Large intestine (tissue), 12 donors: ENCODE measurements at places on chromosomes 5 and 9.
A peak's percentile ranks its signal among the peaks of the same experiment; 100 is the strongest.

DNA sequence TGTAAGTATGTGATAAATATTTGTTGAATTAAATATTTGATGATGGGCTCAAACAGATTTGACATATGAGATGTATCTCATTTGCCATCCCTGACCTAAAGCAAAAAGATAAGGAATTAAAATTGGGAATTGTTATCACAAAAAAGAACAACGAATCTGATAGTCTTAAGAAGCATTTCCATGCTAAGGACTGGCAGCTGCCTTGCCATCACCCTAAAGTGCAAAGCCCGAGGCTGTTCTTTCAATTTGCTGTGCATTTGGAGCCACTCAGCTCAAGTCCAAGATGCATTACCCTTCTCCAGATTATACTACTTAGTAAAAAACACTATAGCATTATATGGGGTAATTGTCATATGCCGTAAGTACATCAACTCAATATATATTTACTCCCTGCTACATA, 618.3 kb upstream of the CLINT1 start:
- no peak for DNase-seq

DNA sequence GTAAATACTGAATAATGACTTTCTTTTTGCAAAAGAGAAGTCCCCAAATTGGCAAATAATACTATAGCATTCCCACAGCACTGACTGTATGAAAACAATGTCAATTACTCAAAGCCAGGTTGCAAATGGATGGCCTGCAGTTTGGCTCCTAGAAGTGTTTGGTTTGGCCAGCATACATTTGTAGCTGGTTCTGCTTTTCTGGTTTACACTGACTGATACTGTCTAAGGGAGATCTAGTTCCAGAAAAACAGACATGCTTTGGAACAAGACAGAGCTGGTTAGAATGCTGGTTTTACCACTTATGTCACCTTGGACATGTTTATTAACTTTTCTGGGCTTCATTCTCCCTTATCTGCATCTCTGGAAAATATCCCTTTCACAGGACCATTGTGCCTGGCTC, 81.5 kb upstream of the TRPM3 start:
- no peak for DNase-seq

GRCh38 chr5:122126756-122127321, 2.5 kb upstream of the ZNF474 start:
- no peak for DNase-seq

DNA sequence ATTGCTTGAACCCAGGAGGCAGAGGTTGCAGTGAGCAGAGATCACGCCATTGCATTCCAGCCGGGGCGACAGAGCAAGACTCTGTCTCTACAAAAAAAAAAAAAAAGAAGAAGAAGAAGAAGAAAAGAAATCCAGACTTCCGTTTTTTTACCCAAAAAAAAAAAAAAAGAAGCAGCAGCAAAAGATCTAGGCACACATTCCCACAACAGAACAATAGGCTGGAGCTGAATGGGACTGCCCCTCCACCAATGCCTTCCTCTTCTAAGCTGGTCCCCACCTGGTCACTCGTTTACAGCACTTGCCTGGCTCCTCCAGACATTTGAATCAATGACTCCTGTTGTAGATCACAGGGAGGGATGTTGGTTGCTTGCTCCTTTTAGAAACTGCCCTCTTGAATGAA, 1.6 kb upstream of the LMAN2 start:
- no peak for DNase-seq

DNA sequence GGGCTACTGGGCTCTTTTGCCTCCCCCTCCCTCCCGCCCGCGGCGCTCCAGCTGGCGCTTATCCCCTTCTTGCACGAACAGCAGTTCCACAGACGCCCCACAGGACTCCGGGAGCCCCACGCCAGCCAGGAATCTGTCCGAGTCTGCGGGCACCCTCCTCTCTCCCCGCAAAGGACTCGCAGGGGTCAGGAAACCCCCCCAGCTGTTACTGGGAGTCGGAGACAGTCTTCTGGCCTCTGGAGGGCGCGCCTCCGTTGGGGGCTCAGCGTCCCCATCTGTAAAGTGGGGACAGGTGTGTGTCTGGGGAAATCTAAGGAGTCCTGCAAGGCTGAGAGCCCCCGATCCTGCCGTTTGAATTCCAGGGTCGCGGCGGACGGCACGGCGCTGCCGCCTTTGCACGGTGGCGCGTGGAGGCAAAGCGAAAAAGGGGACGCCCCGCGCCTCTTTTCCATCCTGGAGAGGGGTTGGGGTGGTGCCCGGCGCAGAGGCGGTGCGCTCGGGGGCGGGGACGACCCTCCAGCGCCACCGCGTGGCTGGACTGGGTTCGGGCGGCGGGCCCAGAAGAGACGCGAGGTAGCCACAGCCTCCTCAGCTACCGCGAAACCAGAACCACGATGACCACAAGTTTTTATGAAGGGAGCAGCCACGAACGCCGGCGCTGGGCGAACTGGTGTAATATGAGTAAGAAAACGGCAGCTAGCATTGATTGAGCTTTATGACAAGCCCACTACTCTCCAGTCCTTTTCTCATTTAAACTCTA, 2.8 kb upstream of the CCIN start:
- peak; percentile 67 for DNase-seq

DNA sequence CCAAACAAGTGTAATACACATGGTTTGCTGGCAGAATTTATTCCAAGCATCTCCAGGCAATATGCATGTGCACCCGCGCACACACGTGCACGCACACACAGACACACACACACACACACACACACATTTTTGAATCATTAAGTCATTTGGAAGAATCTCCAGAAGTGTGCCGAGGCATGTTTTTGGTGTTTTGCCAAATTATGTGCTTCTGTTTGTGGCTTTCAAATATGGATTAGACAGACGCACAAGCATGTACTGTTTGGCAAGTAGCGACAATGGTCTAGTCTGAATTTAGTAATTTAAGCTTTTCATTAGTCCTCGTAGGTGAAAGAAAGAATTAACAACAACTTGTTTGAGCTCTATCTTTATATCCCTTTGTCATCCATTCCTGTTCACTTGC, 36.7 kb downstream of the NFIB start:
- no peak for DNase-seq

- DNase-seq: no peak
Observed at GRCh38 chr9:115071176-115071575, 46.8 kb downstream of the TNC start.

DNA sequence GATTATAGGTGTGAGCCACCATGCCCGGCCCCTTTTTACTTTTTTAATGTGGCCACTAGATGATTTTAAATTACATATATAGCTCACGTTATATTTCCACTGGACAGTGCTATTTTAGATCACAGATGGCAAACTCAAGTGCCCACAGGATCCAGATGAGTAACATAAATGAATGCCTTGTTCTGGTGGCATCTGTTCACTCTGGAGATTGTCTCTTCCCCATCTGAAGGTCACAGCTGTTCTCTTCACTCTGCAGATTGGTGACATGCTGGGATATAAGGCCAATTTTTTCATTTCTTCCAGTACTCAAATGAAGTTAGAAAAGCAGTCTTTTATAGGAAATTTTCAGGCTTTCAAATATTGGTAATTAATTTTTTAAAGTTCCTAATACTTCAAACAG, 160.1 kb downstream of the DOCK8 start:
- no peak for DNase-seq
